ENCODE measurements at places on chromosomes 12 and 14.
A peak's percentile ranks its signal among the peaks of the same experiment; 100 is the strongest.

GRCh38 chr12:11565752-11566151 lies 83.7 kb upstream of the ETV6 start:
- no peak for DNase-seq

- no peak for DNase-seq
Observed at GRCh38 chr12:72448089-72448488, 175.9 kb downstream of the TRHDE start.

- DNase-seq = no peak
Observed at GRCh38 chr14:71725922-71726579, 206.2 kb upstream of the RGS6 start.

DNA sequence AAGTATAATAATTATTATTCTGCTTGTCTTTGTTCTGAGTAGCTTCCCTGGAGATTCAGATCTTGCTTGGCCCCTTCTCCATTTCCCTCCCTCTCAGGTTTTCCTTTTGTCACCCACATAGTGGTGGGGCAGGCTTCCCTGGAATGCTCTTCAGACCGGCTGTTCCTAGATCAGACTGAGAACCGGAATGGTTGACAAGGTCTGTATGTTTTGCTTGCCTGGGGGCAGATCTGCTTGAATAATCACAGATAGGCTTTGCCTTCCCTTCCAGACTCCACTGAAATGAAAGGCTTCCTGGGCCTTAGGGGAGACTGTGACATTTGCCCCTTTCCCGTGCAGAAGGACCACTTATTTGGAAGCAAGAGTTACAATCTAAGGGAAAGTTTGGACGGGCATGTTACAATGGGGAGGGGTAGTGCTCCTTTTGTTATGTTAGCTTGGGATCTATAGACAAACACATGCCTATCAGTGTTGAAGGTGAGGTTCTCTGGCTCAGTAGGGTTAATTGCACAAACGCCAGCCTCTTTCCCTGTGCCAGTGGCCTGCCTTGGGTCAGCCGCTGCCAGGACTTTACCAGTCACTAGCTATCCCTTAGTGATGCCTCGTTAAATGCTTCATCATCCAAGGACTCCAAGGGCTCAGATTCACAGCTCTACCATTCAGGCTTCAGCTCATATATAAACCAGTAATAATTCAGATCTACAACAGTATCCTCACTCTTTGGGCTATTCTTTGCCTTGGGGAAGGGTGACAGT lies 178.6 kb downstream of the SNAPC1 start:
- no peak for DNase-seq

DNA sequence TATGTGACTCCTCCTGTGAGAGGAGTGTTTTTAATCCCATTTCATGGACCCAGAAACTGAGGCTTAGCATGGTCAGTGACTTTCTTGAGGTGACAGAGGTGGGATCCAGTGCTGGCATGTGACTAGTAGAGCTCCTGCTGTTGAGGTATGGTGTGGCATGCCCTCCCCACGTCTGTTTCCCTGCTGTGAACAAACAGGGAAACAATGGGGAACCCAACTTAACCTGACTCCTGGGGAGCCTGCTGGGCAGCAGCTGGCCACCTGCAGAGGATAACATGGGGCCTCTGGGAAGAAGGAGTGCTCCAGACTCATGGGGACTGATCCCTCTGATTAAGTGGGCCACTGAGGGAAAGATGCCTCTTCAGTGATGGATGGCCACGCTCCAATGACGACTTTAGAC lies 114.0 kb downstream of the BEGAIN start:
- no peak for DNase-seq

- DNase-seq = no peak
Observed at GRCh38 chr12:88367231-88367630, 213.0 kb downstream of the KITLG start.

DNA sequence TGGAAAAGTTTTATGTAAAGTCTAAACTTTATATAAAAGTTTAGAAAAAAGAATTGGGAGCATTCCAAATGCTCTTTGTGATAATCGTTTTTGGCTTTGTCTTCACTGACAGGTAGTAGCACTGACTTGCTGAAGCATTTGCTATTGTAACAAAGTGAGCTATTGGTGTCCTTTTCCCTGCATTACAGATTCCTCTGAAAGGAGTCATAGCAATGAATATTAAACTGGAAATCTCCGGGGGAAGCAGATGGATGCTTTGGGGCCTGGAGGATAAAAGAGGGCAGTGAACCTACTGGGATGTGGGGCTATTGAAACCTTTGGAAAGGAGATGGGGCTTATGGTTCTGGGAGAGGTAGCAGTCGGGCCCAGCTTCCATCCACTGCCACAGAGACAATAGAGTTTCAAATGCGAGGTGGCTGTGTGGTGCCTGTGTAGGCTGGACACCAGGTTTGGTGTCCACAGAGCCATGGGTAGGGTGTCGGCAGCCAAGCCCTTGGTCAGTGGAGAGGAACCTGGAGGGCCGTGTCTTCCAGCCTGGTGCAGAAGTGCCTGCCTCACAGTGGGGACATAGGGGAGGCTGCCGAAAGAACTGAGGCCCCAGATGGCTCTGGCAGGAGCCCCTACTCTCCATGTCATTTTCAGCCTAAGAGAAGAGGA lies 10.1 kb downstream of the GSG1 start:
- no peak for DNase-seq

- DNase-seq = no peak
Observed at GRCh38 chr12:46553911-46554310, 181.3 kb upstream of the SLC38A2 start.

DNA sequence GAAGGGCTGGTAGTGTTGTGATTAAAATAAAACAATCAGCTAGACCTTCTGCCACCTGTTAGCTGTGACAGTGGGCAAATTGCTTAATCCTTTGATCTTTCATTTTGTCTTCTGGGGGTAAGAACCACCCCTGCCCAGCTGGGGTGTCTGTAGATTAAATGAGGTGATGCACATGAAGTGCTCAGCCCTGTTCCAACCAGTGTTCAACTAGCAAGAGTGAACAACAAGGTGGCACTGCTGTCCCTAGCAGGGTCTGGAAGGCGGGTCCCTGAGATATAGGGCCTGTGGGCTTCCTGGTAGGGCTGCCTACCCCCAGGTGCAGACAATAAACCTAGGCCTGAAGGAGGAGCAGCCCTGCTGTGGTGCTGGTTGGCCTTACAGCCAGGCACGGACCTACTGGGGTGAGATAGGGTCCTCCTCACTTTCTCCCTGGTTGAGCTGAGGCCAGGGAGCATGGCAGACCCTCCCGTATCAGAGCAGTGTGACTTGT lies 60.6 kb downstream of the ARL6IP4 start:
- DNase-seq = no peak

- DNase-seq = no peak
Observed at GRCh38 chr14:35458442-35458841, 53.9 kb upstream of the NFKBIA start.

- DNase-seq = no peak
Observed at GRCh38 chr14:21703357-21704326, 30.0 kb upstream of the OR4E1 start.

- no peak for DNase-seq
Observed at GRCh38 chr12:92504594-92504981, 198.2 kb upstream of the PLEKHG7 start.

- DNase-seq = no peak
Observed at GRCh38 chr12:124610021-124610612, 42.7 kb upstream of the NCOR2 start.

- DNase-seq = no peak
Observed at GRCh38 chr12:71810921-71811320, 28.6 kb upstream of the TBC1D15 start.

DNA sequence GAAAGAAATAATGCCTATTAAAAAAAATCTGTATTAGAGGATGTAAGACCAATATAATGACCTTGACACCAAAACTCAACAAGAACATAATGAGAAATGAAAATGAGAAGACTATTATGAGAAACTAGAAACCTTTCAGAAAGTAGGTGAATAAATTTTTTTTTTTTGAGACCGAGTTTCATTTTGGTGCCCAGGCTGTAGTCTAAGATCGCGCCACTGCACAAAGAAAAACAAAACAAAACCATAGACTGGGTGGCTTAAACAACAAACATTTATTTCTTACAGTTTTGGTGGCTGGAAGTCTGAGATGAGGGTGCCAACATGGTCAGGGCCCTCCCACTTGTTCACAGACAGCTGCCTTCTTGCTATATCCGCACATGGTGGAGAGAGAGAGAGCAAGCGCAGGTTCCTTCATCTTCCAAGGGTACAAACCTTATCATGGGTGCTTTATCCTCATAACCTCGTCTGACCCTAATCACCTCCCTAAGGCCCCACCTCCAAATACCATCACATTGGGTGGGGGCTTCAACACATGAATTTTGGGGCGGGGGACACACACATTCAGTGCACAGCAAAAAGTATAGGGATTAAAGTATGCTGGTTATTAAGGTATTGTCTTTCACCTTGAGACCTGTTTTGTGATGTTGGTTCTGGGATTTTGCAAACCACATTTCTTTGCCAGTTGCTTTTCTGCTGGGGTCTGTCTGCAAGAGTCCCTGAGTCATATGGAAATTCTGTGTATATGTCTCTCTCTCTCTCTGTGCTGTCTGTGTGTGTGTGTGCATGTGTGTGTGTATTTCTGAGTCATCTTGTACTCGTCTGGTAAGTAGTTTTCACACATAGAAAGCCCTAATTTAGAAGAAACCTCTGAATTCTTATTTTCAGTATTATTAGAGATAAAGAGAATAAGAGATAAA lies 26.2 kb downstream of the ZCRB1 start:
- peak; percentile 63 for DNase-seq

DNA sequence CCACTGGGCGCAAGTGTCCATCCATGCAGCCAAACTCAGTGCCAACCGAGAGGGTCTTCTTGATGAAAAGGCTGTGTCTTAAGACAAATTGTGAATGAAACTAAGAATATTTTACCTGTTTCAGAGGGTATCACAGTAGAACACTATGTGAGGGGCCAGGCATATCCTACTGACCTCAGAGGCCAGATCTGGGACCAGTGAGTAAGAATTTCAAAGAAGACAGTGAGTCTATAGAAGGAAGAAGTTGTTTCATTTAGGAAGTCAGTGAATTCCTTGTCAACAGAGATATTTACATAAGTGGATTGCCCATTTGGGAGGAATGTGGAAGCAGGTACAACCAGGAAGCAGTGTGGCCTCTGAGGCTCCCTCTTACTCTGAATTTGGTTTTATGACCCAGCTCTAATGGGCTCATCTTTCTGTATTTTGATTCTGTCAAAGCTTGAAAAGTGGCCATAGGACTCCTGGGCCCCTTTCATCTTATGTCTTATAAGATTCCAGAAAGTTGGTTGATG lies 137.4 kb downstream of the ZNF664 start:
- DNase-seq = no peak

- DNase-seq = no peak
Observed at GRCh38 chr14:66651536-66652220, 143.7 kb downstream of the GPHN start.

GRCh38 chr12:108630481-108631207 lies 3.0 kb downstream of the SELPLG start:
- no peak for DNase-seq

DNA sequence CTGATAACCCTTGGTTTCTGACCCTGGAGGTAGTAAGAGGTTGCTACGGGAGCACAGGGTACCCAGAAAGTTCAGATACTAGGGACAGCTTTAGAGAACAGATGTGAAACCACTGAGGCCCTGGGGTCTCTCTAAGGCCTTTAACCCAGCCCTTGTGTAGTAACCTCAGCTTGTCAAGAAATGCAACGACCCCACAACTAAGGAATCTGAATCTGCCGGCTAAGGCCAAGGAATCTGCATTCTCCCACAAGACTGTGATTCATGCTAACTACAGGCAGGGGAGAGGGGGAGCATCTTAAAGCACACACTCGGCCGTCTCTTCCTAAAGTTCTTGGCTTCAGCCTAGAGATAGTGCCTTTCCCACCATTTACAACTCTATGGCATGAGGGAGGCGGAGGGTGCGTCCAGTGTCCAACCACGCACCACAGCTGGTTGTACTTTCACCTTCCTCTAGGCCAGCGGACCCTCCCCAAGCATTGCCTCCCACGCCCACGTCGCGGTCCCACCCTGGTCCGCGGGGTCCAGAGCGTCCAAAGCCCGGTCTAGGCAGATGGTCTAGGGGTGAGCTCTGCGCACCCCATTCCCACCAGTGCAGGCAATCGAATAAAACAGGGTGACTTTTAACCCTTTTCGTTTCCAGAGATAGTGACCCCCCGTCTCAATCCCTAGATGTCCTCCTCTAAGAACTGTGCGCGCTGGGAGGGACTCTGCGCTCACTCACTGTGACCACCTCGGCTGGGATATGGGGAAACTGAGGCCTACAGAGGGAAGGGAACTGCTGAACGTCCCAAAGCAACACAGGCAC lies 735 bp upstream of the VASH1 start:
- DNase-seq = no peak

DNA sequence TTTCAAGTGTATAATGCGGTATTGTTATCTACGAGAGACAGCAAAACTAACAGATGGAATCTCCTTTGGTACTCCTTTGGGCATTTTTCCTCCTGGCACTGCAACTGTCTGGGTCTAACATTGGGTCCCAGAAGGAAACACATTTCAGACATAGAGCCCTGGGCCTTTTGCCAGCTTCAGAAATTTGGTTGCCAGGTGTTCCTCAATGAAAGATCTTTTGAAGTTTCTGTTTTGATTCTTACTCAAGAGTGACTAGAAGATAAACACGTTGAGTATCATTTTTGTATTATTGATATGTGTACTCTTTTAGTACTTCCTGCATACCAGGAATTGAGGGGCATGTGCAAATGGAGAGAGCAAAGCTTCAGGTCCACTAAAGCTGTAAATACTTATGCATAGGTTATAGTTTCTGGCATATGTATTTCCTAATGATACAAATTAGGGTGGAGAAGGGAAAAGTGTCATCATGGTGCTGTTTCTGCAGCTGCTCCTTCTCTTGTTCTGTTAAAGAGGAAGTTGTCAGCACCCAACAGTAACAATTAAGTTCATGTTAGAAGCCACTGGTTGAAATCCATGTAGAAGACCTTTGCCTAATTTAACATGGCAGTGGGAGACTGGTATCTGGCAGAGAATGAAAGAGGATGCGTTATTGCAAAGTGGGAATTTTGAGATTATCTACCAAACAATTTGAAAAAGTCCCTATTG lies 53.5 kb downstream of the SLC38A6 start:
- DNase-seq = peak; percentile 4

DNA sequence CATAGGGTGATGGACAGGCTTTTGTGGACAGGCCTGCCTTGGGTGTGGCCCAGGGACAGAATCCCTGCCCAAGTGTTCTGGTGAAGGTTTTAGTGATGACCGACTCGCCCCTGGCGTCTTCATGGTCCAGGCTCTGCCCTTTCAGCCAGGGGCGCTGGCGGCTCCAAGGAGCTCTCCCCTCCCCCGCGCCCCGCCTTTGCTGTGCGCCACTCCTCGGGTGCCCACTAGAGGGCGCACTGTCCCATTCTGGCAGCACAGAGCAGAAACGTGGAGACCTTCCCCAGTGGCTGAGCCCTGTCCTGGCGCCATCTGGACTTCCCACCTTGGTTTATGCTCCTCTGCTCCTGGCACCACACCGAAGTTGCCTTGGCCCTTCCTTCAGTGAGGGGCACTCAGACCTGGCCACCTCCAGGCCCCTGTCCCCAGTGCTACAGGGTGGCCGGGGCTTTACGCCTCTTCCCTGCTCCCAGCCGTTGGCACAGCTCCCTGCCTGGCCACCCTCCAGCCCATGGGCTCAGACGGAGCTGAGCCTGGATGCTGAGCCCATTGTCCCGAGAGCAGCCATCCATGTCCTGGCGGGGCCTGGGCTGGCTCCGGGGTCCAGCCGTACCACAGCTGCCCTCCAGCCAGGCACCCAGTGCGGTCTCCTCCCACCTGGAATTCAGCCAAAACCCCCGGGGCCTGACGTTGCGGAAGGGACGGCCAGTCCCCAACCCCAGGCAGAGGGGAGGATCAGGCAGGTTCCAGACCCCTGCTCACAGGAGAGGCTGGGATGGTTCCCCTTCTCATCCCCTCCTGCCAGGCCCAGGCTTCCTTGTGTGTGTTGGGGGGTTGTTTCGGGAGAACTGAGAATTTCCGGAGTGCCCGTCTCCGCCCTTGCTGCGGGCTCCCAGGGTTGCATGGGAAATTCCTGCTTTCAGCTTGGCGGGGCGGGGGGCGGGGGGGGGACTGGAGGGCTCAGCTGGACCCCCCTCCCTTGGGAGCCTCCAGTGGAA lies 5.6 kb upstream of the CRIP1 start:
- DNase-seq = peak; percentile 95

All from GM13977 (cell line).